GM23338 (cell line): ENCODE measurements at places on chromosomes 5 and 9. TPM values are rescaled to one million over a fixed set of nuclear protein-coding genes. Genes with fewer than 3 reads are reported as not detected.
A peak's percentile ranks its signal among the peaks of the same experiment; 100 is the strongest.

DNA sequence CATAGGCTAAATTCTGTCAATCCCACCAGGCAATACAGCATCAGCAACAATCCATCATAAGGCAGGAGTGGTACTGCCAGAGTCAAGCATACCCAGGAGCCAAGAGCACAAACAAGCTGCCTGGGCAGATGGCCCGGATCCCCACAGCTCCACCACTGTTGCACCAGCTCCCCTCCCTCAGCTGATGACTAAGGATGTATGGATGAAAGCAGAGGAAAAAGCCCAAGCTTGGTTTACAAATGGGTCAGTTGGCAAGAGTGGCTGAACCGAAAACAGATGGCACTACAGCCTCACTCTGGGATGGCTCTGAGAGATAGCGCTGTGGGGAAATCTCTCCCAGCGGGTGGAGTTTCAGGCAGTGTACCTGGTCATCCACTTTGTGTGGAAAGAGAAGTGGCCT lies 29.4 kb downstream of the DROSHA start:
- DNase-seq = no peak

DNA sequence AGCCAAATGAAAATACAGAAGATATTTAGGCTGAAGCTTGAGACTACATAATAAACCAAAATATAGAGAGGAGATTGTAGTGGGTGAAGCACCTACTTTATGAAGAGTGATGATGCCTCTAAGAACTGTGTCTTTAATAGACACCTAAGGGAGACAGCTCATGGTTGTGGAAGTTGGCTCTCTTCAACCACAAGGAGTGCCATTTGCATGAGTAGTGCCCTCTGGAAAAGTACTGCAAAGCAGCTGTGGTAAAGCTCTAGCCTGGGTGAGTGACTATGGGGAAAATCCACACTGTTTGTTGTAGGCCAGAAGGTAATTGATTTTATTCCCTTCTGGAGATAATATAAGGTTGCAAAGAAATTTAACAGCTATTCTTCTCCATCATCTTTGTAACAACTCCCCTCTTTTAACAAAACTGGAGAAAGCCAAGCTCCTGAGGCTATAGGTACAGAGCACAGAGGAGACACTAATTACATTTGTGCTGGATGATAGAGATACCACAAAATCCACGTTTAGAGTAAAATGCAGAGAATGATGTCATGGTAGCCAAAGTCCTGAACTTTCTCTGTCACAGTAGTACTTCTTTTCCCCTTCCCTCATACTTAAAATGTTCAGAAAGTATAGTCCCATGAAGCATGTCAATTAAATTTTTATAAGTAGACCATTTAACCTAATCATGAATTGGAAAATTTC lies 122.8 kb downstream of the STARD4 start:
- DNase-seq = no peak

Gene ELOVL7
- total RNA-seq = 6.5 and 7.0 TPM in 2 replicates

DNA sequence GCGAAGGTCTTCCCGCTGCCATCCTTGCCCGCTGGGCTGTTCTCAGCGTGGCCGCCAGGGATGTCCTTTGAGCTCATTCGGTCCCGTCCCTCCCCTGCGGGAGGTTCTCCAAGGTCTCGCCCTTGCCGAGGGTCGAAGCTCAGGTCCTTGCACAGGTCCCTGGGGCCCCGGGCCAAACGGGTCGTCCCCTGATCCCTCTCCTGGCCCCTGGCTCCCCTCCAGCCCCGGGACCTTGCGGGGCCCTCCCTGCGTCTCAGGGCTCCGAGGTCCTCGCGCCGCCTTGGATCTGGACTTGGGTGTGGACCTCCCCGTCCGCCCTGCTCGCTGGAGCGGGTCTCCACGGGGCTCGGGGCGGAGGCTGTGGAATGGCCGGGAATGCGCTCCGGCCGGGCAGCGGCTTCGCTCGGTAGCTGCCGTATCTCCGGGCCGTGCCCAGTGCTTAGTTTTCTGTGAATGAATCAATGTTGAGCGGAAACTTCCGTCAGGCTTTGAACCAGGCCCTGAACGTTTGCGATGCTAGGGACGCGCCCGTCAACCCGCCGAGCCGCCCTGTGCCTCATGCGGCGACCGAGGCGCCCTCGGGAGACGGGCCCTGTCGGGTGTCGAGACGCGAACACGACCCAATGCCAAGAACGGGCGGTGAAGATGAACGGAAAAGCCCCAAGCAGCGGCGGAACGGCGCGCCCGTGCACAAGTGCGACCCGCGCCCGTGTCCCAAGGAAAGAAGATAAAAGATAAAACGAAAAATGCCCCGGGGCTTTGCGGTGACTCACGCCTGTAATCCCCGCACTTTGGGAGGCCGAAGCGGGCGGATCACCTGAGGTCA lies 780 bp downstream of the RNU6ATAC start:
- peak; percentile 78 for DNase-seq

DNA sequence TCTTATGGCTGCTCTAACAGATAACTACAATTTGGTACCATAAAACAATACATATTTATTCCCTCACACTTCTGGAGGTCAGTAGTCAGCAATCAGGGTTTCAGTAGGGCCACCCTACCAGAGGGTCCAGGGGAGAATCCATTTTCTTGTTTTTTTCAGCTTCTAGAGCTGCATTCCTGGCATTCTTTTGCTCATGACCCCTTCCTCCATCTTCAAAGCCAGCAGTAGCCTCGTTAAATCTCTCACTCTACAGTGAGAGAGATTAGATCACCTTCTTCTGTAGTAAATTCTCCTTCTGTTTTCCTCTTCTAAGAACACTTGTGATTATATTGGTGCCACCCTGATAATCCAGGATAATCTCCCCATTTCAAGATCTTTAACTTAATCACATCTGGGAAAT lies 187.4 kb downstream of the RFK start:
- peak; percentile 70 for DNase-seq

DNA sequence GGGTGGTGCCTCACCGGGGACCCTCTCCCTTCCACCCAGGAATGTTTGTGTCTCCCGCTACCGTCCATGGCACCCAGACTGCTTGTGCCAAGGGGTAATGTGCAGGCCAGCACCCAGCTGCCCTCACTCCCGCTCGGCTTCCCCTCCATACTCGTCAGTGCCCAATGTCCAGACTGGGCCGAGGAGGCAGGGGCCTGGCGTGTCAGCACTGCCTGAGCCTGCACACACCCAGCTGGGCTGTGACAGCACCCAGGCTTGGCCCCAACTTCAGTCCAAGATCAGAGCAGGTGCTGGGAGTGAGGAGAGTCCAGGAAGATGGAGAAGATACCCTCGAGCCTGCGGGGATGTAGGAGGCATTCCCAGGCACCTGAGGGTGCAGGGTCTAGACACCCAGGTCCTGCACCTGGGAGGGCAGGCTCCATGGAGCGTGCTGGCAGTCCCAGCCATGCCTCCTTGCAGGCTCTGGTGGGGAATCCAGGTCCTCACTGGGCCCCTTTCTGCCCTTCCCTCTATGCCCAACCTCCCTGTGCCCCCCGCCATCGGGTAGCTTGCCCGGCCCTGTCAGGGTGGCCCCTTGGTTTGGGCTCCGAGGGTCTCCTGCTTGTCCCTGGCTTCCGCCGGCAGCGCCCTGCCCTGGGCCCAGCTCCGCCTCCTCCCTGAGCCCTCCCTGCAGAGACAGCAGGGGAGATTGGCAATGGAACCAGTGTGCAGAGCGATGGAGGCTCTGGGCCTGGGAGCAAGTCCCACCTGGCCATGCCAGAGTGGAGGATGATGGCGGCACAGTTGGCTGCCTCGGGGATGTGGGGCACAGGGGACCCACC lies 250.8 kb upstream of the EDIL3 start:
- DNase-seq = no peak

- DNase-seq = no peak
These were observed 383.3 kb upstream of the ZNF462 start for GRCh38 chr9:106479679-106480078.

GRCh38 chr5:59565551-59565950 lies 328.0 kb downstream of the PDE4D start:
- DNase-seq = no peak
